Fibroblast of skin of left quadriceps (primary cell): ENCODE measurements at places on chromosomes 7 and 10.

GRCh38 chr10:94353336-94353735 lies 9.4 kb downstream of the NOC3L start:
- DNase-seq, result no peak

GRCh38 chr10:47408606-47409005 lies 24.5 kb upstream of the ZNF488 start:
- DNase-seq, result no peak

GRCh38 chr7:108294595-108294994 lies 161.6 kb downstream of the NRCAM start:
- no peak for DNase-seq

DNA sequence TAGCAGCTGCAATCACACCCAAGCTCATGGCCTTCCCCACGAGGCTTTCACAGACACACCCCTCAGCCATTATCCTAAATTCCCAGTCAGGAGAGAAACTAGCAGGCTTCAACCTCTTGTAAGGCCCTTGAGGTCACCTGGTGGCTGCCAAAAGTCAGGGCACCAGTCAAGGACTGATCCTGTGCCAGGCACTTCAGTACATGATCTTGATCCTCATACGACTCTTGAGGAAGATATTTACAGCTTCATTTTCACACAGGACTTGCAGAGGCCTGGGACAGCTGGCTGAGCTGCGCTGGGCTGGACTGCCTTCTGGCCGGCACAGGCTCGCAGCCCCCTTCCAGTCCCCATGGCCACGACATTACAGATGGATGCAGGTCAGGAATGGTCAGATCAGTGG lies 8.8 kb downstream of the PDAP1 start:
- DNase-seq, result no peak

- no peak for DNase-seq
These were observed 123.5 kb upstream of the AGR3 start for GRCh38 chr7:17005271-17005670.

DNA sequence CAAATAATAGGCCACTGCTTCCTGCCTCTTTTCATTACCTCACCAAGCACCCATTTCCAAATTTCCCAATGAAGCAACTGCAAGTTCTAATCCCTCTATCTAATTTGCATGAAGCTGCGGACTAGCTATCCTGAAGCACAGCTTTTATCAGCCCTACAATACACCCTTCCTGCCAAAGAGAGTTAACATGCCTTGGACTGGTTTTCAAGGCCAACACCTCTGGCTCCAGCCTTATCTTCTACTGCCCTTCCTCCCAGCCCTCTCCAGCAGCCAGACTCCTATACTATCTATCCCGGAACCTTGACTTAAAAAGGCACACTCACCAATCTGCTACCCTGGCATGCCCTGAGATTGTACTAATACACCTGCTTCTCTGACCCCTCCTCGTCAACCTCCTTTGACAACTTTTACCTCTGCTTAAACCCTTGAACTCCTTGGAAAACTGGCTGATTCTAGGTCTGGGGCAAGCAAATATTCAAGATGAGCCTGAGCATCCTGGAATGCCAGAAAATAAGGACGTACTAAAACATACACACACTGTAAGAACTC lies 73.4 kb downstream of the SGMS1 start:
- no peak for DNase-seq

DNA sequence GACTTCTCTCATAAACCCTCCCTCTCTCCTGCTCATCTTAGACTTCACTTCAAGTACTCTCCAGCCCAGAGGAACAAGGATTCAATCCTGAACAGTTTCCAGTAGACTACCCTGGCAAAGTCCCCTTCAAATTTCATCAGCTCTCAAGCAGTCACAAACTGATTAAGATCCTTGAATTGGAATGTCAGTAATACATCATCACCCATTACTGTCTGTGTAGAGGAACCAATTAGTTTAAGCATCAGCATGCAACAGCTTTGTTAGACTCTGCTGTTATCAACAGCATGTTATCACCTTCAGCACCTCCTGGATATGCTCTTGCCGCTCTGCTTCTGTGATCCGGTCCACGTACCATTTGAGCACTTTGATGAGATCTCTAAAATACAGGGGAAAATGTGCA lies 307.0 kb upstream of the IMMP2L start:
- no peak for DNase-seq

- DNase-seq, result no peak
These were observed 572 bp downstream of the CHST12 start for GRCh38 chr7:2403718-2404648.

GRCh38 chr10:118963341-118963740 lies 66.2 kb upstream of the NANOS1 start:
- DNase-seq, result no peak

GRCh38 chr7:157011333-157012112 lies 1.1 kb upstream of the MNX1 start:
- DNase-seq, result no peak

DNA sequence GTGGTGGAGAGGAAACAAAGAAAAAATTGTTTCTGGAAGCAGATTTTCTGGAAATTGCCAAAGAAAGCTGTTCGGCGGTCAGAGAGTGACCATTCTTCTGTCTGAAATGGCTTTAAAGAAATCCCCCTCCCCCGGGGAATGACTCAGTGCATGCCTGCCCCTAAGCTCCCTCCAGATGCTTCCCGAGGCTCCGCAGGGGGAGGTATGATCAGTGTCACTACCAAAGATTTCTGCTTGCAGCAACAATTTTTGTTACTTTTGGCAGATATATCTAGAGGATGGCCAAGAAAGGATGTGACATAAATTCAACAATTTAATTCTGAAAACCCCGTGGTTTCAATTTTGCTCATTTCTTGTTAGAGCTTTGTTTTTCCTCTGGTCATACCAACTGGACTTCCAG lies 163.9 kb downstream of the JCAD start:
- DNase-seq, result peak; percentile 60

- no peak for DNase-seq
These were observed 65.8 kb downstream of the MGMT start for GRCh38 chr10:129532838-129533237.

GRCh38 chr7:20394284-20394683 lies 63.6 kb downstream of the ITGB8 start:
- no peak for DNase-seq

GRCh38 chr10:12154516-12154915 lies 25.0 kb downstream of the SEC61A2 start:
- no peak for DNase-seq

- DNase-seq, result no peak
These were observed 18.8 kb upstream of the MINDY3 start for GRCh38 chr10:15879058-15879457.

- no peak for DNase-seq
These were observed 118.3 kb downstream of the POU6F2 start for GRCh38 chr7:39095875-39096619.

DNA sequence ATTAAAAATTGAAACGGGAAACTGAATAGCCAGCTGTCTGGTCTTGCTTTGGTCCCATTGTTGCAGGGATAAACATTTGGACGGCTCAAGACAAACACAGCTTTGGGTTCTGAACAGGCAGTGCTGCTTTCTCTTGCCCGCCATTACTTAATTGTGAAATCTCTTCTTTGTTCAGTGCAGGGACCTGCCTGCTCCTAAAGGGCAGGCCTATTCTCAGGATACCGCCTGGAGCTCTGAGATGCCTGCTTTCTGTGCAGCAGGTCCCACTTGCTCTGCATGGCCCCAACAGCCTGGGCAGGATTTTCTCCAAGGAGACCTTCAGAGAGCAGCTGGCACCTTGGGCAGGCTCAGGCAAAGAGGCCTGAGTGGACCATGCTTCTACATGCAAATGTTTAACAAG lies 237.6 kb downstream of the KCNMA1 start:
- DNase-seq, result no peak

DNA sequence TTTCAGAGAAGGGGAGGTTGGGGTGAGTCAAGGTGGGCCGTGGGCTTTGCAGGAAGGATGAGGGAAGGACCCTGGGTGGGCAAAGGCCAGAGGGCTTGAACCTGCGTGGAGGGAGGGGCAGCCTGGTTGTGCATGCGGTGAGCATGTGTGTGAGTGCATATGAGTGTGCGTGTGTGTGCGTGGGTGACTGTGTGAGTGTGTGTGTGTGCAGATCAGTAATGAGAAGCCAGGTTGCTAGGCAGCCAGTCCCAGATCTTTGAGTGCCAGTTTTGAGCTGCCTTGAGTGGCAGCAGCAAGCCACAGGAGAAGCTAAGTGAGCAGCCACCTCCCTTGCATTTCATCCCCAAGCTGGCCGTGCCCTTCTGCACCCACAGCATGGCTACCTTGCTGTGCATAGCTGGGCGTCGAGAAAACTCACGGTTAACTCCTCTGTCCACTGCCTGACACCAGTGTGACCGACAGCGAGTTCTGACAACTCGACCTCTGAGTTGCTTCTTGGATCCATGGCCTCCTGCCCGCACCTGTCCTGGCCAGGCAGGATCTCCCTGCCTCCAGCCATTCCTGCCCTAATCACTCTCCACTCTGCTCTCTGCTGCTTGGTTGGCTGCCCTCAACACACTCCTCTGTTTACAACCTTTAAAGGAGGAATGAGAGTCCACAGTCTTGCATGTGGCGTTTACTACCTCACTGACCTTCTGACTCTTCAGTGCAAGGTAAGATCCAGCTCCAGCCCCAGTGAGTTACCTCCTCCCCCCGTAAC lies 775.4 kb downstream of the TYW1 start:
- DNase-seq, result no peak

DNA sequence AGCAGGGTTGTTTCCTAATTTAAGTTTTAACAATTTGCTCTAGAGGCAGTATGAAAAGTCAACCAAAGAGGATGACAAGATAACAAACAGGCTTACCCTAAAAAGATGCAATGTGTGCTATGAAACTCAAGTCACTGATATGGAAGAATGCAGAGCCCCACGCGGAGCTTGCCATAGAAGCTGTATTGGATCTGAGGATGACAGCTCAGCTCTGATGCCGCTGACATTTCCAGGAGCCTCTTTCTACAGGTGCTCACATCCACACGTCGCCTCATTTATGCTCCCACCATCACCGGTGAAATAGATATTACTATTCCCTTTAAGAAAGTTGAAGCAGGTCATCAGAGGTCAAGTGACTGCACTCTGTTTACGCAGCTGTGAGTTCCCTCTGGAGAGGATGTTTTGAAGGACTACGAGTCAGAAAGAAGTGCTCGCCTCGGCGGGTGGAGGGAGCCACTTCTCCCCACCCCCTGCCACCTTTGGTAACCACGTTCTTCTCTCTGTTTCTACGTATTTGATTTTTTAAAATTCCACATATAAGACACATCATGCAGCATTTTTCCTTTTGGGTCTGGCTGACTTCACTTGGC lies 275.4 kb downstream of the GLRX3 start:
- no peak for DNase-seq
